ENCODE measurements at places on chromosomes 11 and 22.

- DNase-seq = peak; percentile 50
Measured at GRCh38 chr11:120863359-120863758, 160.5 kb upstream of the TBCEL start.

DNA sequence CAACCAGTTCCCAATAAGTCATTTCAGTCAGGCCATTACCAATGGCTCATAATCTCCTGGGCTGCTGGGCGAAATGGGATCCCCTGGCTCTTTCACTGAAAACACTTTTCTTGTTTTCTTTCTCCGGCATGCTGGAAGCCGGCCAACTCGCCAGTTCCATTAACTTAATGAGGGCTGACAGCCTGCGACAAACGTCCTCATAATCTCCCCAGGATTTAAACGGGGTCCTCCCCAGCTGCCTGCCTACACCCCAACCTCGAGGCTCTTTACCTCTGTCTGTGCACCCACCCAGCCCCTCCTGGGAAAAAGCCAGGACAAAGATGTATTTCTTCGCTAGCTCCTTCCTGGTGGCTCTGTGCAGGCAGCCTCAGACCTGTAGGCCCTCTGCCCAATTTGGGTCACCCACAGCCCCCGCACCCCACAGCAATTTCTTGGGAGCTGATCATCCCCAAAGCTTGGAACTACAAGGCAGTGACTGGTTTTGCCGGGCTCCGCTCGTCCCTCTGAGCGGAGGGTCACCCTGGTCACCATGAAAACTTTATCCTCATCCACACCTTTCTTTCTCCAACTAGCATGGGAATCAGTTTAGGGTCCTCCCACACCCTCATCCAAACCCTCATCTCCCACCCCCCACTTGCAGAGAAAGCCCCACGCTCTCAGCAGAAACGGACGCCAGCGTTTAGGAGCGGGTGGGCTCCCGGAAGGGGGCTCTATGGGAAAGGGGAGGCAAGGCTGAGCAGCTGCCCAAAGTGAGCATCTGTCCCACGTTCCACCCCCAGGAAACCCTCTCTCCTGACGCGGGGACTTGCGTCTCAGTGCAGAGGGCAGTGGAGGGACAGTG is 51.1 kb upstream of the KCNQ1OT1 start:
- no peak for DNase-seq

GRCh38 chr11:70405679-70406395 is 7.5 kb downstream of the CTTN start:
- DNase-seq = no peak

DNA sequence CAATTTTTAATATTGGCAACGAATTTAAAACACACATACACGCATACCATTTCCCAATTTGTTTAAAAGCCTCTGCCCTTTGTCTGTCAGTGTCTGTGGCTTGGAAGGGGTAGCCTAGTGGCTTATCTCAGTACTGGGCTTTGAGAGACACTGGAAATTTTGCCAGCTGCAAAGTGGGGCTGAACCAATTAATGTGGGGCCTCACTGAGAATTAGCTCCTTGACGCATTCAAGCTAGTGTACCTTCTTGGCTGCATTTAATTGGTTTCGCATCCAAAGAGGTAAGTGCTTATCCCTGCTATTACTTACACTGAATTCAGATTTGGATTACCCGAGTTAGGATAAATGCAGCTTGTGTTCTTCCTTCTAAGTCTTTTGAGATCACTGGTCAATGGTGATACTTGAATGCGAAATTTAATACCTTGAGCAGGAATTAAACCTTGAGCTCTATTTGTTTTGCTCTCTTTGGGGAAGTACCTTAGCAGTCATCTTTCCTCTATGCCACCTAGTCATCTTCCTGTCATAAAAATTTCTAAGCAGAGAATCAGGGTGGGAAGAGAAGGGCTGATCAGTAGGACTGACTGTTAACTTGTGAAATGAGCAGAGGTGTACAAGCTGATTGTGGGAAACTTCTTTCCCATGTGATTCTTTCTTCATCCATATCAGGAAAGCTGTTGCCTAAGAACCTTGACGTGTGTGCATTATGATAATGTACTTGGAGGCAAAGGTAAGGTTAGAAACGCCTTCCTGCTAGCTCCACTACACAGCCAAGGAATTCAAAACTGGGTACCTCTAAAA is 187.7 kb upstream of the E2F8 start:
- peak; percentile 15 for DNase-seq

DNA sequence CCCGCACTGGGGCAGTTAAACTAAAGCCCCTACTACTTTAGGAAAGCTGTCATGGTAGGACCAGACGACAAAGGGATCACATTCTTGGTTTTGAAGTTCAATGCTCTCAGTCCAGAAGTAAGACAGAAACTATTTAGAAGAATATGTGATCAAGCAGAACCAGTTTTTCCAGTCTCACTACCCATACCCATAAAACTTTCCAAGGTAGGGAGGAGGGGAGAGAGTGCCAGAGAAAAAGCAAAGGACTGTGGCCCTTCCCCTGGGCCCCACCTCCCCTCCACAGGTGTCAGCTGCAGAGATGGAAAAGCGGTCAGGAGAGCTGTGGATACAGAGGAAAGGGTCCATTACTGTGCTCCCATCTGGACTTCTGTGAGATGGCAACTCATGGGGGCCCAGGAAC is 587.1 kb downstream of the SOX6 start:
- DNase-seq = no peak

- peak; percentile 30 for DNase-seq
Measured at GRCh38 chr22:17920992-17921650, 103.2 kb downstream of the MICAL3 start.

GRCh38 chr11:110566577-110566976 is 136.8 kb downstream of the FDX1 start:
- no peak for DNase-seq

DNA sequence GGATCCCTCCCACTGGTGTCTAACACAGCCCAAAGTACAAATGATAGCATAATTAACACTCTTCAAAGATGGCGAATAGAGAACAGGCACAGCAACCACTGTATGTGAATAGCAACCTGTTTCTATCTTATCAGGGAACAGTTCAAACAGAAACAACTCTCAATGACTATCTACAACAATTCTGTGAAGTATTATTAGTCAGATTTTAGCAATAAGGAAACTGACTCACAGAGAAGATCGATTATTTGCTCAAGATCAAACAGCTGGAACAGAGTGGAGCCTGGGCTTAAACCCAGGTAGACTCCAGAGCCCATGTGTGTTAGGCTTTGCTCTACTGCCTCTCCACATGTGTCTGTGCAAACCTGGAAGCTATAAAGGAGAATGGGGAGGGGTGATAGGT is 88.7 kb downstream of the C11orf58 start:
- DNase-seq = no peak

DNA sequence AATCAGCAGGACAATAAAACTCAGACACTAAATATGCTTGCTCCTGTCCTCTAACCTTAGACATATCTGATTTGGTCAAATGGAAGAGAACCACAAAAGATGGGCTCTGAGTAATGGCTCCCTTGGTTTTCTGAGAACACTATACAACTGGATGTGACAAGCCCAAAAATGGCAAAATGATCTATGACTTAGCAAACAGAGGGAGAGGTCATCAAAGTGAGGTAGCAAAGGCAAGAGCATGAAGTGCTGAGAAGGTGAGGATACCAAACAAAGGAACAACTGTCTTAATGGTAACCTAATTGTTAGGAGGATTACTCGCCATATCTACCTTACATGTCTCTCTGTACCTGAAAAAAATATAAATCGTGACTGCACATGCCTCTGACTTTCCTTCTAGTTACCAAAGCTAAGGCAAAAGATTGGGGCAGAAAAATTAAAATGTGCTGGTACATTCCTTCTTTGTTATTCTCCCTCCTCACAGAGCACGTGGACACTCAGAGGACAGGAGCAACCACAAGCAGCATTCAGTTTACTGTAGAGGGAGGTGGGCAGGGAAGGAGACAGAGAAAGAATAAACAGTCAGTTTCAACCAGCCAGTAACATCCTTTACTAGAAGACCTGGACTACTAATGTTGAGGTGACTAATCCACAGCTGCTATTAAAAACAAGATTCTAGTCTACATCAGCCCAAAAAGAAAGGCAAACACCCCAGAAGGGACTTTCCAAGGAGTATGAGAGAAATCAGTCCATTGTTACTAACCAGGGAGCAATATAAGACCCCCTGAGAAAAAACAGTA is 88.8 kb downstream of the AMBRA1 start:
- DNase-seq = peak; percentile 37

- no peak for DNase-seq
Measured at GRCh38 chr11:27381238-27381666, 18.2 kb upstream of the CCDC34 start.

DNA sequence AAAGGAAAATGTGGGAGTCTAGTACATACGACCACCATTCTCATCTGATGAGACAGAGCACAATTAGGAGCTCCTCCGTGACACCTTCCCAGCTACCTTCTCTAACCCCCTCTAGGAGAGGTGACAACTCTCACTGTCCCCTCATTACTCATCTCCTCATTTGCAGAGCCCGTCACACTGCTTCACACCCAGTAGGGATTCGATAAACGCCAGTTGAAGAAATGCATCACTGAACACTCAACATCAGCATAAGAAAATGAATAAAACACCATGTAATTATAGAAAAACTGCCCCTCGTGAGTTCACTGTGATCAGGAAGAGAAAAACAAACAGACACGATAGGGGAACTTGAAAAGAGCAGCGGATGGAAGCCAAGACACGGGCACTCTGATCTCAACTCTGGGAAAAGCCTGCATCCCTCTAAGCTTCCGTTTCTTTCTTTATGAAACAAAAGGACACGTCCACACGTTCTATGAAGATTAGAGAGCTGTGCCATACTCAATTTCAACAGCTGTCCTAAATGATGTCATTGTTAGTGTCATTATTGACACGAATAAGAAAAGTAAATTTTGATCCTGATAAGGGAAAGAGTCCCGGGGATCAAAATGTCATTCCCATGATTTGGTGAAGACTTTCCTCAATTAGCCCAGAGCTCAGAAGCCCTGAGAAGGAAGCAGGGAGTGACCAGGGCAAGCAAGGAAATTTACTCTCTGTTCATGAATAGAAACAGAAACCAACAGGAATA is 356.9 kb downstream of the LARGE1 start:
- DNase-seq = no peak

- DNase-seq = no peak
Measured at GRCh38 chr11:70574725-70575347, 176.5 kb downstream of the CTTN start.

GRCh38 chr22:24443668-24444067 is 16.3 kb downstream of the ADORA2A start:
- no peak for DNase-seq

DNA sequence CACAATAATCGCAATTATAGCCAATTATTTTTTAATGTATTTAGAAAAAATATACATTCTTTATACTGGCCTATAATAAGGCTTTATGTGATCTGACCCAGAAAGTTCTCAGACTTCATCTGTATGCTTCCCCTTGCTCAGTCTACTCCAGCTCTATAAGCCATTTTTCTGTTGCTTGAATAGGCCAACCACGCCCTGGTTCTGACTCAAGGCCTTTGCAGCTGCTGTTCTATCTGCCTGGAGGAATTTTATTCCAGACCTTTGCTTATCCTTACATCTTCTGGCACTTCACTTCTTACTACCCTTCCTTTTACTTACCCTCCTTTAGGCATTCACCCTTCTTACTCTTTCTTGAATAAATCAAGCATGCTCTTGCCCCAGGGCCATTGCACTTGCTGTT is 54.9 kb upstream of the PDE3B start:
- DNase-seq = no peak

- no peak for DNase-seq
Measured at GRCh38 chr11:33545931-33546330, 154.7 kb downstream of the C11orf91 start.

GRCh38 chr11:121131656-121132055 is 30.6 kb downstream of the TECTA start:
- no peak for DNase-seq

- peak; percentile 57 for DNase-seq
Measured at GRCh38 chr11:83002053-83002452, 69.6 kb downstream of the RAB30 start.

DNA sequence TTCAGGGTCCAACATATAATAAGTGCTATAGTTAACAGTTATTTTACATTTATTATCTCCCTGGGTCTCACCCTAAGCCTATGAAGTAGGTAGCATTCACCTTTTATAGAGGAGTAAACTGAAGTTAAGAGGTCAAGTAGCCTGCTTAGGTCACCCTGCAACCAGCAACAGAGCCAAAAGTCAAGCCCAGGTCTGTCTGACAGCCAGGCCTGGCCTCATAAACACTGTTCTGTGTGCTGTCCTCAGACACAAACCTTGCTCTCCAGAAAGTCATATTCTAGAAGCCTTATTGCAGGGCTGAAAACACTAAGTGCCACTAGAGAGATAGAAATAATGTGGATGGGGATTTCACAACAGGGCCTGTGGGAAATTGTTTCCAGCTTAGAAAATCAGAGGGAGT is 59.3 kb downstream of the BDNF start:
- no peak for DNase-seq

DNA sequence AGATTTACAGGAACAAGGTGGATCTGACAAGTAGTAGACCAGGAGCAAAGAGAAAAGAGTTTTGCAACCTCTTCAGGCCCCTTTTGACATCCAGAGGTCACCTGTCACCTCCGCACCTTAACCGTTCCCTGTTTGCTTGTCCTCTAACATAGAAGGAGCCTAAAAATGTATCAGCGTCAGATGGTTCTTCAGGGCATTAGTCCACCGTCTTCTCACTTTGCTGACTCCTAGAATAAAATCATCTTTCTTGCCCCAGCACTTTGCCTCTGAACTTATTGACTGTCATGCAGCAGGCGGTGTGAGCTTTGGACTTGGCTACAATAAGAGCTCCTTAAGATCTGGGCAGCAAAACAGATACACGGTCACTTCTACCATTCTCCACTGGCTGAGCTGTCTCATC is 339.7 kb upstream of the B3GAT1 start:
- no peak for DNase-seq

DNA sequence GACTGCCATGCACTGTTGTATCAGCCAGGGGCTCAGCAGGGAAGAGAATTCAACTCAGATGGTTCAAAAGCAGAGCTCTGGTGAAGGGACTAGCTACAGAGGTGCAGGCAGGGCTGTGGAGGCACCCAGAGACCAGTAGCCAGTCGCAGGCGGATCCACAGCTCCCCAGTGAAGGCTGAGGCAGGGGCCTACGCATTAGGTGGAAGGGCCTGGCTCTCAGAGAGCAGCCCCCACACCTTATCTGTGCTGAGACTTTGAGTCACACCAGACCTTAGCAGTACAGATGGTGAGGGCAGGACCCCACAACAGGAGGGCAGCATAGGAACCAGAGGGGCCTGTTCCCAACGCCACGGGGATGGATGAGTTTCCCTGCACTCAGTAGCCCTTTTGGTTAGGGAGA is 189.6 kb downstream of the DSCAML1 start:
- DNase-seq = no peak

Measured in fibroblast of mammary gland (primary cell).